OCI-M1 (cell line): ENCODE measurements at places on chromosomes 12 and 14.

GRCh38 chr12:93609281-93610192, 37.1 kb downstream of the SOCS2 start:
- DNase-seq, result no peak

- DNase-seq, result peak; percentile 60
Observed at GRCh38 chr14:64841772-64842750, 37.6 kb downstream of the SPTB start.

- no peak for DNase-seq
Observed at GRCh38 chr14:41505491-41505890, 101.2 kb upstream of the LRFN5 start.

GRCh38 chr14:58977366-58977765, 211.1 kb upstream of the DAAM1 start:
- no peak for DNase-seq

DNA sequence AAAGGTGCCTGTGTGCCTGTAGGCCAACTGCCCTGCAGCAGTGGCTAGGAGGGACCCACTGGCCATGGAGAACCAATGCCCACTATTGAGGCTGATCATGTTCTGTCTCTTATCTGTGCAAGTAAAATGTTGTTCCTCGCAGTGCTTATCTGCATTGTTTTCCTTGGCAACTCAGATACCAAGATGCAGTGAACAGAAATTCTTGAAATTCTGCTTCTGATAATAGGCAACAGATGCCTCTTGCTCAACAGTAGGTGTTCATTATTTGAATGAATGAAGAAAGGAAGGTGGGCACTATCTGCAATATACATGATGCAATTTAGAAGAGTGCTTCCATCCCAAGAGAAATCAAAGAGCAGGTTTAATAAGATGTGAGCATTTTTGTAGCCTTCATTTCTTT, 232.2 kb downstream of the NUAK1 start:
- DNase-seq, result no peak

DNA sequence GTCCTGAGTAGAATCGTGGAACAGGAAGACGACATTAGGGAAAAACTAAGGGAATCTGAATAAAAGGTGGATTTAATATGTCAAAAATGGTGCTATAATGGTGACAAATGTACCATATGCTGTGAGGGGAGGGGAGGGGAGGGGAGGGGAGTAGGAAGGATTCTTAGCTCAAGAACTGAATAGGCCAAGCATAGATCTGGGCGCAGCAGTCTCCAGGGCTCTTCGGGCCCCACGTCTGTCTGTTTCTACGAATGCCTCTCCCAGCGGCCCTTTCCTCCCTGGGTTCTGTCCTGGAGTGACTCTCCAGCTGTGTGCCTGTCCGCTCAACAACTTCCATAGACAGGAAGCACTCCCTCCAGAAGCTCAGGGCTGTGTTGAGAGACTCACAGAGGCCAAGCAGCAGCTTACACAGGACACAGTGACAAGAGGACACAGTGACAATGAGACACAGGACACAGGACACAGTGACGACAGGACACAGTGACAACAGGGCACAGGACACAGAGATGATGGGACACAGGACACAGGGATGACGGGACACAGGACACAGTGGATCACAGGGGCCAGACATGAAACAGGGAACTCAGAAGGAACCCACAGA, 42.4 kb upstream of the PPP2R5C start:
- no peak for DNase-seq
